ENCODE measurements at places on chromosomes 16 and 17.

DNA sequence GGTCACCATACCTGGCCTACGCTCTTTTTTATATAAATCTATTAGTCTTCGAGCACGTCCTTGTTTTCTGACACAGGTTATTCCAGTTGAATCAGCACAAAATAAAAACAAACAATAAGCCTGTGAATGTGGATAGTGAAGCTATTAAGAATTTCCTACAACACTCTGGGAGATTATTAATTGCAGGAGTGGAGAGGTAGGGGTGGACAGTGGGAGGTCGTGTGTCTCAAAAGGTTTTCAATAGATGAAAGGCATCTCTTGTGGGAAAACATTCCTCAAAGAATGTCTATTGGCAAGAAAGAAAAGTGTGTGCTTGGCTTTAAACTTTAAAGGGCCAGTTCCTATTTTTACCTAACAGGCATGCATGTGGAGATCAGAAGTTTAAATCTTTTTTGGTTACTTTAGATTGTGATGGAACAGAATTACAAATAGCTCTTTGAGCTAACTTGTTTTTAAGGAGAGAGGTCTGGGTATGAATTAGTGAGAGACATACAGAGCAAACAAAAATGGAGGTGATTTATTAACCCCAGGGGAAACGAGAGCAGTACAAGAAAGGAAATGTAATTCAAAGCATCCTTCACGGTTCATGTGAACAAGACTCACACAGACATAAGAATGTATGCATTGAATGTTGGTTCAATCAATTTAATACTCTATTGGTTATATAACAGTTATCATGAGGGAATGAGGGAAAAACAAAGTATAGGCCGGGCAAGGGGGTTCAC, 9.0 kb downstream of the SMYD4 start:
- DNase-seq, result peak; percentile 50

DNA sequence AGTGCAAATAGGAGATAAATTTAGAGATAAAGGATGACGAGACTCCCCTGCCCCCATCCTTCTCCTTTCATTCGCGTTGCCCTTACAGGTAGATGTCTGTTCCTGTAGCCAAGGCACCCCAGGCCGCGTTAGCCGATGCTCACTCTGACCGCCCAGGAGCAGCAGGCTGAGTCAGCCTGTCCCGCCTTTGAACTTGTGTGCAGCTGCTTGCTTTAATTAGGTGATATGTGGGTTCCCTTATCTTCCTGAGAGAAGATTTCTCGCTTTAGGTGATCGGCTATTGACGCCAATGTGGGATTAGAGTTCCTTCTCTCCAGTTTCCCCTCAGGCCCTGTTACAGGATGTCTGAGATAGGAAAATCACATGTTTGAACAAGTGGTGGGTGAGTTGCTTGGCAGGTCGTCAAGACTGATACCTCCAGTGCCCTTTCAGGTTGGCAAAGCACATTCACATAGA, 119.5 kb downstream of the MSI2 start:
- DNase-seq, result no peak

DNA sequence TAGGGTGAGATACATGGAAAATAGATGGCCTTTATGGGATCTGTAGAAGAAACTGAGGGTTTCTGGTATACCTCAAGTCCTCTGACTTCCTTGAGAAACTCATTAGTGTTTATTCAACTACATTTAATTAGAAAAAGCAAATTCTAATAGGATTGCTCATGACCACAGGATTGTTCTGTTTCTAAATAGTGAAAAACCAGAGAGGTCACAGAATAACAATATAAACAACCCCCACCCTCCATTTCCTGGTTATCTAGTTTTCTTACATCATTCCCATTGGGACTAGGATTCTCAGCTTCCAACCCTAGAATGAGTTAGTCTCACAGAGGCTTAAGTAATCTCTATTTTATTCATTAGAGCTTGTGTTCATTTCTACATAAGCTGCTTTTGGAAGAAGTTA, 30.0 kb downstream of the SF3B3 start:
- peak; percentile 53 for DNase-seq

DNA sequence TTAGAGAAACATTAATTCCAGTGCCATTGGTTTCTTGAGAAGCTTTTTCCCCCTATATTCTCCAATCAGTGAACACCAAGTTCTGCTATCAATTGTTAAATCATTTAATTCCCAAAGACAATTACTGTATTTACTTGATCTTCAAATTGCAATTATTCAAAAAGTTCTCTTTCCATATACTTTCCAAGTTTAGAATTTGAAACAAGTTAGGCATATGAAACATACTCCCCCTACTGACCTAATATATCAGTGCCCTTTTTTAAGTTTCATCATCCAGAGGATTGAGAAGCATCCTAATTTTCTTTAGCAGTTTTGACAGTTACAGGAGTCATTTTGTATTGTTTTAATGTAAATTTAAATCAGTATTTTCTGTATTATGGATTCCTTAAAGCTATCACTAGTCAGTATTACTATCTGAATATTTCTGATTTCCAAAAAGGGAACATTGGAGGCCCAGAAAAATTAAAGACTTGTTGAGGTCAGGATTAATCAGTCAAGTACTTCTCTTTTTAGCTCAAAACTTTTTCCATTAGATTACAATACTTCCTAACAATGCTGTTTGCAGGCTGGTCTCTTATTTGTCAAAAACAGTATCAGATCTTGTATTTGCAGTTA, 16.3 kb downstream of the MEIOC start:
- no peak for DNase-seq

DNA sequence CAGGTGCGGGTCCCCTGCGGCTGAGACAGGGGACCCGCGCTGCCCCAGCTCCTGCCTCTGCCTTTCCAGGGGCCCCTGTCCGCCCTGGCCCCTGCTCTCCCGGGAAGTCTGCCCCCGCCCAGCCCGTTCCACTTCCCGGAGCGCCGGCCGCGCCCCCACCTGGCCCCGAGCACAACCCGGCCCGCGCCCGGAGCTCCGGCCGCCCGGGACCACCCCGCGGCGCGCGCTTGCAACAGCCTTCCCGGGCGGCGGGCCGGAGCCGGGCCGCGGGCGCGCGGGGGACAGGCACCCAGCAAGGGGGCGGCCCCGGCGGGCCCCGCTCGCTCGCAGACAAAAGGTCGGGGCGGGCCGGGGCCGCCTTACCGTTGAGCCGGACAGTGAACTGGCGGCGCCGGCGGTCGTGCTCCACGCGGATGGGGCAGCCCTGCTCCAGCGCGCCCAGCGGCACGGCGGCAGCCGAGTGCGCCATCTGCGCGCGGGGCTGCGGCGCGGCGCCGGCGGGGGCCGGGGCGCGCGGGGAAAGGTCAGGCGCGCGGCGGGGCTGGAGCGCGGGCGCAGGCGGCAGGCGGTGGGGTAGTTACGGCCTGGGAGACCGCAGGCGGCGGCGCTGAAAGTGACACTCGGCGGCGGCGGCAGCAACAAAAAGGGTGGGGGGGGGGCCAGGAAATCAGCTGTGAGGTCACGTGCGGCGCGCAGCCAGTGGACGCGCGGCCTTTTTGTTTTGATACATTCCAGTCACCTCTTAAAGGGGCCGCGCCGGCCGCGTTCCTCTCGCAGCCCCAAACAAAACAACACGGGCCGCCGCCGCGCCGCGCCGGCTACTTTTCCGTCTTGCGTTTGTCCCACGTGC, at the start of gene NATD1:
Gene NATD1 (minus strand): TSS at position 615 of the 850 bp plus-strand sequence. CDS start 146 bp downstream, at position 469.
- peak; percentile 47 for DNase-seq

DNA sequence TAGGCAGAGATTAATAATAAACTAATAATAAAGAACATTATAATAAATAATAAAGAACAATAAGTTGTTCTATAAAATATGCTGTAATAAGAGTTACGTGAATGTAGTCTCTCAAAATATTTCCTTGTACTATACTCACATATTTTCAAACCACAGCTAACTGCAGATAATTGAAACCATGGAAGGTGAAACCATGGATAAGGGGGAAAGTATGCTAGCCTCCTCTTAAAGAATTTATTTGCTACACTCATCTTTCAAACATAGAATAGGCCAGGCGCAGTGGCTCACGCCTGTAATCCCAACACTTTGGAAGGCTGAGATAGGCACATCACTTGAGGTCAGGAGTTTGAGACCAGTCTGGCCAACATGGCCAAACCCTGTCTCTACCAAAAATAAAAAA, 18.5 kb downstream of the CYTH1 start:
- DNase-seq, result peak; percentile 63

GRCh38 chr16:14181371-14182050, 110.4 kb downstream of the MRTFB start:
- DNase-seq, result peak; percentile 34

GRCh38 chr17:20941872-20942271, 100.9 kb downstream of the USP22 start:
- DNase-seq, result no peak

DNA sequence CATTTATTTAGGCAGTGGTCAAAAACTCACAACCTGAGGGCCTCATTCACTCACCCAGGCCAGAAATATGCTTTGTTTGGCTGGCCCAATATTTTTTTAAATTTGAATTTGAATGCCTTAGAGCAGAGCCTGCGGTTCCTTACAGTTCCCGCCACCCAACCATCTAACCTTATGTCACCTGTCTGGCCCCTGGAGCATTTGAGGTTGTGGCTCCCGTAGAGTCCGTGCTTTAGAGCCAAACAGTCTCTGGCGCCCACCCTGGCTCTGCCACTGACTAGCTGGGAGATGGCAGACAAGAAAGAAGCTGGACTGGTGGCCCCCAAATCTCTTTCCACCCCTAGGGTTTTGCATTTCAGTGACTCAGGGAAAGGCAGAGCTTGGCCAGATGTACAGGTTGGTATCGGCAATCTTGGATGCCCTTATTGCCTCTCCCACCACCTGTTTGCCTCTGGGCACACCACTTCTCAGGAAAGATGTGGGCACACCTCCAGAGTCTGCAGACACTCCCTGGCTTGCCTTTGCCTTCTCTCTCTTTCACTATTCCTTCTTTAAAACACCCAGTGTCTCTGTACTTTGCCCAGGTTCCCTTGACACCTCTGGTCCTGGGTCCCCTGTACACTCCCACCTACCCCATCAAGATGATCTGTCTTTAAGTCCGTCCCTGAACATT, 1.9 kb upstream of the MAP3K14 start:
- DNase-seq, result no peak

GRCh38 chr16:35689764-35690163, 2230.4 kb downstream of the TP53TG3F start:
- no peak for DNase-seq

GRCh38 chr16:54211203-54211602, 75.4 kb downstream of the IRX3 start:
- no peak for DNase-seq

DNA sequence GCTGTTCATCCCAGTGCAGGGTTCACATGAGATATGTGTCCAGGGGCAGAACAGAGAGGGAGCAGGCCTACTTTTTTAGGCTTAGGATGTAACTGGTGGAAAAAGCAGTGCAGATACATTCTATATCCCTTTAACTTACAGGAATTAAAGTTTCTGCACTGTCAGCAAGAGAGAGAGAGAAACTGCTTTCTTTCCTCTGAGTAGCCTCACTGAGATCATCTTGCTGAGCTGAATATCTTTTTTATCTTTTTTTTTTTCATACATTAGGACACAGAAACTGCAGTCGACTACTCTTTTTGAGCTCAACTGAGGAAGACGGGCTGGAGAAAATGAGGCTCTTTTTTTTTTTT, 50.1 kb downstream of the CNGB1 start:
- DNase-seq, result no peak

- DNase-seq, result no peak
Observed at GRCh38 chr16:85978291-85978775, 79.4 kb downstream of the IRF8 start.

GRCh38 chr17:63842173-63842539, 329 bp downstream of the SMARCD2 start:
- DNase-seq, result no peak

- DNase-seq, result no peak
Observed at GRCh38 chr16:74094514-74094913, 202.1 kb upstream of the PSMD7 start.

DNA sequence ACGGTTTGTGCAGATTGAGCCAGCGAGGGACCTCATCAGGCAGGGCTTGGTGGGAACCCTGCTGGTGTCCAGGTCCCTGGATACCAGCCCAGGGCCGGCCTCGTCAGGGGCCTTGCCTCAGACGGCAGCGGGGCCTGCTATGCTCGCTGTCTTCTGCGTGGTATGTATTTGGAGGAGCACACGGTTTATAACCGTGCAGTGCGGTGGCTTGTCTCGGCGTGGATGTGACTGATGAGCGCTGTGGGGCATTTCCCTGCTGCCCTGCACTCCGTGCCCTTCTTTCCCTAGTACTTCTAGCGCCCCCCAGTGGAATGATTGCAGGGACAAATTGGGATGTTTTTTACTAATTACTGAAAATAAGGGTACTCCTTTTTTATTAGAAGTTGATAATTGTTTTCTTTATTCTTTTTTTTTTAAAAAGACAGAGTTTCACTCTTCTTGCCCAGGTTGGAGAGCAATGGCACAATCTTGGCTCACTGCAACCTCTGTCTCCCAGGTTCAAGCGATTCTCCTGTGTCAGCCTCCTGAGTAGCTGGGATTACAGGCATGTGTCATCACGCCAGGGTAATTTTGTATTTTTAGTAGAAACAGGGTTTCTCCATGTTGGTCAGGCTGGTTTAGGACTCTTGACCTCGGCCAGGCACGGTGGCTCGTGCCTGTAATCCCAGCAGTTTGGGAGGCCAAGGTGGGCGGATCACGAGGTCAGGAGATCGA, 15.3 kb downstream of the TBCD start:
- DNase-seq, result no peak

- no peak for DNase-seq
Observed at GRCh38 chr16:4094127-4094773, 22.0 kb downstream of the ADCY9 start.

- peak; percentile 78 for DNase-seq
Observed at GRCh38 chr17:81512562-81513371, at the start of gene ACTG1. Gene ACTG1 (minus strand): TSS chr17:81512799. CDS start chr17:81512354, 445 bp downstream.

All from astrocyte of the cerebellum (primary cell).